ENCODE measurements at places on chromosomes 2 and 18.

DNA sequence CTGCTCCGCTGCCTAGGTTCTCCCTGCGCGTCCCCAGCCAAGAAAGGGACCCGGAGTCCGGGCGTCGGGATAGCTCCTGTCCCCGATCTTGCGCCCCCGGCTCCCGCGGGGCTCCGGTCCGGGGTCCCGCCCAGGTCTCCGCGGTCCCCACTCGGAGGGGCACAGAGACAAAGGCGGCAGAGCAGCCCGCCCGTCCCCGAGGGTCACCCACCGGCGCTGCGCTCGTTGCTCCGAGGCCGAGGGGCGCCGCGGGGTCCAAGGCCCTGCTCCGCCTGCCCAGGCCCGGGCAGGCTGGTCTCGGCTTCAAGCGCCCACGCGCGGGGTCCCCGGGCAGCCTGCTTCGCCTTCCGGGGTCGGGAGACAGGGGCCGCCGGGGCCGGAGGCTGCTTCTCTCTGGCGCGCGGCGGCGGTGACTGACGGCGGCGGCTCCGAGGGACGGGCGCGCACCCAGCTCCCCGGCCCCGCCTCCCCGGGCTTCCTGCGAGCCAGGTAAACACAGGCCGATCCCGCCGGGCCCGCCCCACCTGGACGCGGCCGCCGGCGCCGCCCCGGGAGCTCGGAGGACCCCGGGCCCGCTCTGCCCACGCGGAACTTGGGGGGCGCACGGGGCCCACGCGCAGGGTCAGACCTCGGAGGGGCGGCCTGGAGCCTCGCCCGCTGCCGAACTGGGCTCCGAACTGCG is at the start of gene MBP:
MBP (minus strand) TSS at position 415 of the 682 bp plus-strand sequence. CDS start 27,522 bp downstream, outside the sequence.
- DNase-seq = no peak

DNA sequence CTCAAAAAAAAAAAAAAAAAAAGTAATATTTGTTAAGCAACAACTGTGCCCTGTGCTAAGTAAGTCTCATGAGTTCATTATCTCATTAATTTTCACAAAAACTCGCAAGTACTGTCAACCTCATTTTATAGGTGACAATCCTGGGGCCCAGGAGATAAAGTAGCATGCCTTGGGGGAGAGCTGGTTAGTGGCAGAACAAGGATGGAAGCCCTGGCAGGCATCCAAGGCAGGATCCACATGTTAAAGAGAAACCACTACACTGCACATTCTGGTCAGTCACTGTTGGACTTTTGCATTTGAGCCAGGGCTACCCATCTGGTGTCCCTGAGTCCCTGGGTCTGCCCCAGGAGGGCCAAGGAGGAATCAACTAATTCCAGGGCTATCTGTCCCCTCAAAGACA is 54.6 kb downstream of the ZFP36L2 start:
- no peak for DNase-seq

- no peak for DNase-seq
Observed at GRCh38 chr2:238657132-238658053, 190.5 kb upstream of the TWIST2 start.

DNA sequence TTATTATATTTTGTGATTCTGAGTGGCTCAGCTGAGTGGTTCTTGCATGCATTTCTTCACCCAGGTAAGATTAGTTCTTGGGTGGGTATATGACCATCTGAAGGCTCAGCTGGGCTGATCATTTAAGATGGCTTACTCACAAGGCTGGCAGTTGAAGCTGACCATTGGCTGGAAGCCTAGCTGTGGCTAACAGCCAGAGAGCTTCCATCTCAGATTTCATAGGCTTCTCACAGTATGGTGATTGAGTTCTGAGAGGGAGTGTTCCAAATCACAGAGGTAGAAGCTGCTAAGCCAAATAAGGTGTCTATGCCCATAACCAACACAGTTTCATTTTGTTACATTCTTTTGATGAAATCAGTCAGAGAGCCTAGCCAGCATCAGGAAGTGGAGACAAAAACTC is 117.4 kb upstream of the RPRM start:
- DNase-seq = no peak

- DNase-seq = no peak
Observed at GRCh38 chr18:48885924-48886400, 64.8 kb downstream of the SMAD7 start.

DNA sequence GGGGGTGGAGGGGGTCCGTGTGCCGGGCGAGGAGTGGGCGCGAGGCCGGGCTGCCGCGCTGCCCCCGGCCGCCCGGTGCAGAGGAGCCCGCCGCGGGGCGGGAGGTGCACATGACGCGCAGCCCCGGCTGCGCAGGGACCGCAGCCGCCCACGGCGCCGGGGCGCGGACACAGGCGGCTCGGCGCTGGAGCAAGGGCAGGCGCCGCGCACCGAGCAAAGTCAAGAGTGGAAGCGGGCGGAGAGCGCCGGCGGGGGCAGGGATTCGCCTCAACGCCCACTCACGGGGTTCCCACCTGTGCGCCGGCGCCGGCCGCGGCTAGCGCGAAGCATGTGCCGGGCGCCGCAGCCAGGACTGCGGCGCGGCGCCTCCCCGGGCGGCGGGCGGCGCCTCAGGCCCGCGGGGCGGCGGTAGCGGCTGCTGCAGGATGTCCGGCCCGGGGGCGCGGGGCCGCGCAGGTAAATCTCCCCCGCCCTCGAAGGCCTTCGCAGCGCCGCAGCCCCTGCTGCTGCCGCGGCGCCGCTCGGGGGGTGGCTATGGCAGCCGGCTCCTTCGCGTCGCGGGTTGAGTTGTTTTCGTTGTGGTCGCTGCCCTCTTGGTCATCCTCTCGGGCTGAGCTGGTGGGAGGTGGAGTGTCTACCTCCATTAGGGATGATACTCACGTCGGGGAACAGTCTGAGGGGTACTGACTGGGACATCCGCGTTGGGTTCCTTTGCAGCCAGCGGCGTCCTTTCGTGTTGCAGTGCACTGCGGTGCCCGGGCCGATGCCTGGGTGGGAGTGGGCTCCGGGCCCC is 216.3 kb upstream of the DTNA start:
- DNase-seq = no peak

- no peak for DNase-seq
Observed at GRCh38 chr2:235498541-235498940, 4.7 kb downstream of the AGAP1 start.

DNA sequence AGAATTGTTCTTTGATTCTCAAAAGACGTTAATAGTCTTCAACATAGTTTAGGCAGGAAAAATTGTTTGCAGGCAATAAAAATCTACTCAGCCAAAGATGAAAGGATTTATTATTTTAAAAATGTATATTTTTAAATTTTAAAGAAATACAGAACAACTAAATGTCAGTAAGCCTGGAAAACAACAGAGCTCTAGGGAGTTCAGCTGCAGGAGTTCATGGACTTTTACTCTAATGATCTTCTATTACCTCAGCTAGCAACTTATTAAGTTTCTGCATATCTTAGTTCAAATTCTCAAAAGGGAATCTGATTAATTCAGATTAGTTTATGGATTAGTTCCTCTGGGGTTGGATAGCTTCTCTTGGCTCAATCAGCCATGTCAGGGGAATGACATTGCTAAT is 17.9 kb upstream of the XIRP2 start:
- no peak for DNase-seq

DNA sequence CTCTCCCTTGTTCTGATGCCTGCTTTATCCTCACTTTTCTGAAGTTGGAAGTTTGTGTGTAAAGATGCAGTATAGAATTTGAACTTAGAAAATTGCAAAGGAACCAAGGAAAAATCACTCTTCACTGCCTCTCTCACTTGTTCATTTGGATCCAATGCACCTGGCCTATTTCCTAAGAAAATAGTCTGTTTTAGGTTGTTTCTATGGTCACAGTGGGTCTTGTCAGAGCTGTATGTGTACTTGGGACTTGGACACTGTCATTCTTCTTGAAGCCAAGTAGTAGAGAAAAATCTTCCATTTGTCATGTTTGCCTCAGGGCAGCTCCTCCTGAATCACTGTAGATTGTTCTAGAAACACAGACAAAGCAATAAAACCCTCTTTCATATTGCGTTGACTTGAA is 80.3 kb upstream of the SESTD1 start:
- no peak for DNase-seq

DNA sequence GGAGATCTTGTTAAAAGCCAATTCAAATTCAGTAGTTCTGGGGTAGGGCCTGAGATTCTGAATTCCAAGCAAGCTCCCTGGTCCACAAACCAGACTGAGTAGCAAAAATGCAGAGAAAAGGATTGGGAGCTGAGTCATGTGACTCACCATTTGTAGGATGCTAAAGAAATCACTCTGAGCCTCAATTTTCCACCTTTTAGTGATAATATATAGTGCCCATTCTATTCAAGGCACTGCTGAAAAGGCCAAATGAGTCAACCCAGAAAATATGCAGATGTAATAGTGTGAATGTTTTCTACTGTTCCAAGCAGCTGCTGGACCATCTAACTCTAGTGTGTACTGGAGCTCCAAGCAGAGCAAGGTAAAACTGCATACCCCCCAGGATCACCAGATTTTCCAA is 47.2 kb downstream of the SLC14A2 start:
- no peak for DNase-seq

DNA sequence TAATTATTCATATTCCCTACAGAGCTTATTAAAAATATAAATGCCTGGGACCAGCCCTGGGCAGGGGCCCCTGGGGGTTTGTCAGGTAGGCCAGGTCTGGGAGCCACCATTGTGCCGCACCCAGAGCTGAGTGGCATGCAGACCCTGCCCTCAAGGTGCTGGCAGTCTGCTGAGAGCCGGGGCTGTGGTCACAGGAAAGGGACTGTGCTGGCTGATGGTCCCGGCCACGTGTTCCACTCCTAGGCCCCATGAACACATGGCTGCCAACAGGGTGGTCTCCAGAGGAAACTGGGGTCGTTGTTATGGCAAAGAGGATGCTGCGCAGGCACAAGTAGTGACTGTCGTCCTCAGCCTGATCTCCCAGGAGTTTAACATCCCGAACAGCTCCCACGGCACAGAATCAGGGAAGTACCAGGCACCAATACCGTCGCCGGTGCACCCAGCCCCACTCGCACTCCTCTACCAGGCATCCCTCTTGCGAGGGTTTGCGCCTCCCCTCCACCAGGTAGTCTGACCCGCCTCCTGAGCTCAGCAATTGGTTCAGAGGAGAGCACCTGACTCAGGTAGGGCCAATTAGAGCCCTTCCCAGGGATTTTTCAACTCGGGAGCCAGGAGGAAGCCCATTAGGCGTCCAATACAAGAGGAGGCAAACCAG is 39.2 kb upstream of the BIN1 start:
- no peak for DNase-seq

DNA sequence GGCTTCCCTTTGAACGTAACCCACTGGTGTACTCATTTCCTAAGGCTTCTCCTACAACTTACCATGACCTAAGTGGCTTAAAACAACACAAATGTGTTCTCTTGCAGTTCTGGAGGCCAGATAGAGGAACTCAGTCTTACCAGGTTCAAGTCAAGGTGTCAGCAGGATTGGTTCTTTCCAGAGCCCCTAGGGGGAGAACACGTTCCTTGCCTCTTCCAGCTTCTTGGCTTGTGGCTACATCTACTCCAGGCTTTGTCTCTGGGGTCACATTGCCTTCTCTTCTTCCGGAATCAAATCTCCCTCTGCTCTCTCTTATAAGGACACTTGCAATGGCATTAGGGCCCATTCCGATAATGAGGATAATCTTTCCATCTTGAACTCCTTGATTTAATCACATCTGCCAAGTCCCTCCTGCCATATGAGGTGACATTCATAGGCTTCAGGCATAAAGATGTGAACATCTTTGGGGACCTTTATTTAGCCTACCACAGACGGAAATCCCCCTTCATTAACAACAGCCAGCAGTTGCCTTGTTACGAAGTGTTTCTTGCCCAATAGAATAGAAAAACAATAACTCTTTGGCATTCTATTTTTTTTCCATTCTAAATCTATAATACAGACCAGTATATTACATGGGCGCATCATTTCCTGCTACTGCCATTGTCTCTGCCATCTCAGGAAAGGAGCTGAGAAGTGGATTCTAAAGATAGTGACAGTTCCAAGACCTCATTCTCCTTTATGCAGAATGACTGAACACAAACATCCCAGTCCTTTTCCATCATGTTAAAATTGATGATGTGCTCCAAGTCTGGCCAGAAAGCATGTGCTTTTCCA is 362.0 kb downstream of the ZNF521 start:
- no peak for DNase-seq

All from non-pigmented ciliary epithelial cell (primary cell).